ENCODE measurements at places on chromosomes 13 and 19.

GRCh38 chr19:53553156-53553555 is 15.2 kb downstream of the ZNF331 start:
- H3K4me3 ChIP-seq = peak overlapping the region; percentile 8
- peaks cover 9% of the 10 kb centered on the region for H3K4me1 ChIP-seq
- no peak for DNase-seq
- peak overlapping the region; percentile 93 for H3K27ac ChIP-seq

- peak overlapping the region; percentile 37 for H3K4me3 ChIP-seq
- peak overlapping the region; percentile 69 for H3K27ac ChIP-seq
- H3K27me3 ChIP-seq = no peaks in the 10 kb centered on the region
- H3K4me1 ChIP-seq = peaks cover 41% of the 10 kb centered on the region
- no peak for DNase-seq
- H3K36me3 ChIP-seq = no peaks in the 10 kb centered on the region
These were observed 1.2 kb upstream of the ARID3A start for GRCh38 chr19:924553-925086.

DNA sequence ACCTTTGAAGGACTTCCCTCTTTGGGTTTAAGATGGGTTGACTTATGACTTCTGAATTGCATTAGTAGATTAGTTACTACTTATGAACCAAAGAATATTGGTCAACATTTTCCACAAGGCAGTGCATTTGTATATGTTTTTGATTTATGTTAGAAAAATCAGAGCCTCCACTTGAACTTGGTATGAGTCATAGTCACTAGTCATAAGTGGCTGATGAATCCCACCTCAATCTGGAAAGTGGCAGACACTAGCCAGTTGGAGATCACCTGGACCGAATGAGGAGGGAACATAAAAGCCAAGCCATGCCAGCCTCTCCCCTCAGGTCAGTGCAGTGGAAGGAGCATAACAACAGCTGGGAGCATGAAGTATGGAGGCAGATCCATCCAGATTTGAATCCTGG is 39.3 kb upstream of the SPART start:
- no peak for DNase-seq
- no peaks in the 10 kb centered on the region for H3K4me1 ChIP-seq
- H3K27me3 ChIP-seq = no peaks in the 10 kb centered on the region
- no peak overlapping the region for H3K27ac ChIP-seq

DNA sequence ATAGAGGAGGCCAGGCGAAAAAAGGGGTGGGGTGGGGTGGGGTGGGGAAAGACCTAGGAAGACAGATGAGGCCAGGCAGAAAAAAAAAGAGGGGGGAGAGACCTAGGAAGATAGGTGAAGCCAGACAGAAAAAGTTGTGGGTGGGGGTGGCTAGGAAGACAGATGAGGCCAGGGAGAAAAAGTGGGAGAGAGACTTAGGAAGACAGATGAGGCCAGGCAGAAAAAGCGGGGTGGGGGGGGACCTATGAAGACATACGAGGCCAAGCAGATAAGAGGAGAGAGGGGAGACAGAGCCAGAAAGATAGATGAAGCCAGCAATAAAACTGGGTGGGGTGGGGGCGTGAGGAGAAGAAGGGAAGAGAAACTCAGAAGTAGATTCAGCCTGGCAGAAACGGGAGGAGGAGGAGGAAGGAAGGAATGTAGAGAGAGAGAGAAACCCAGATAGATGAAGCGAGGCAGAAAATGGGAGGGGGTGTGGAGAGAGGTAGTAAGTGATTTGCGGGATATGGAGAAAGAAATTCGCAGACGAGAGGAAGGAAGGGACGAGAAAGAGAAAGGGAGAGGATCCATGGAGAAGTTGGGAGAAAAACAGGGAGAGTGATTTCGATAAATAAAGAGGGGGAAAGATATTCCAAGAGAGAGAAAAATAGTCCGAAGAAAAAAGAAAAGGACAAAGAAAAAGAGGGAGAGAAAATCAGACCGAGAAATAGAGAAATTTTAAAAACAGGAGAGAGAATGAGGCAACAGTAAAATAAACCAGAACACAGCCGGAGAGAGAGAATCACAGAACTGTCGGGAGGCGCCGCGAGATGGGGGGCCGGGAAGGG is 12.2 kb upstream of the CACNG6 start:
- no peak overlapping the region for H3K4me3 ChIP-seq
- no peak overlapping the region for H3K27ac ChIP-seq
- H3K27me3 ChIP-seq = peaks cover 18% of the 10 kb centered on the region
- no peaks in the 10 kb centered on the region for H3K36me3 ChIP-seq

GRCh38 chr19:48194041-48194843 is 23.8 kb downstream of the ZSWIM9 start:
- no peak overlapping the region for H3K4me3 ChIP-seq
- H3K27me3 ChIP-seq = no peaks in the 10 kb centered on the region
- no peaks in the 10 kb centered on the region for H3K4me1 ChIP-seq
- no peak for DNase-seq
- no peaks in the 10 kb centered on the region for H3K36me3 ChIP-seq

GRCh38 chr13:31020996-31021395 is 88.5 kb downstream of the TEX26 start:
- no peak overlapping the region for H3K27ac ChIP-seq
- no peak for DNase-seq
- H3K4me1 ChIP-seq = no peaks in the 10 kb centered on the region
- H3K4me3 ChIP-seq = no peak overlapping the region
- peaks cover 5% of the 10 kb centered on the region for H3K27me3 ChIP-seq

GRCh38 chr19:13155472-13156359 is 5.5 kb downstream of the IER2 start:
- H3K4me1 ChIP-seq = peaks cover 59% of the 10 kb centered on the region
- DNase-seq = peak; percentile 85
- H3K36me3 ChIP-seq = no peaks in the 10 kb centered on the region

DNA sequence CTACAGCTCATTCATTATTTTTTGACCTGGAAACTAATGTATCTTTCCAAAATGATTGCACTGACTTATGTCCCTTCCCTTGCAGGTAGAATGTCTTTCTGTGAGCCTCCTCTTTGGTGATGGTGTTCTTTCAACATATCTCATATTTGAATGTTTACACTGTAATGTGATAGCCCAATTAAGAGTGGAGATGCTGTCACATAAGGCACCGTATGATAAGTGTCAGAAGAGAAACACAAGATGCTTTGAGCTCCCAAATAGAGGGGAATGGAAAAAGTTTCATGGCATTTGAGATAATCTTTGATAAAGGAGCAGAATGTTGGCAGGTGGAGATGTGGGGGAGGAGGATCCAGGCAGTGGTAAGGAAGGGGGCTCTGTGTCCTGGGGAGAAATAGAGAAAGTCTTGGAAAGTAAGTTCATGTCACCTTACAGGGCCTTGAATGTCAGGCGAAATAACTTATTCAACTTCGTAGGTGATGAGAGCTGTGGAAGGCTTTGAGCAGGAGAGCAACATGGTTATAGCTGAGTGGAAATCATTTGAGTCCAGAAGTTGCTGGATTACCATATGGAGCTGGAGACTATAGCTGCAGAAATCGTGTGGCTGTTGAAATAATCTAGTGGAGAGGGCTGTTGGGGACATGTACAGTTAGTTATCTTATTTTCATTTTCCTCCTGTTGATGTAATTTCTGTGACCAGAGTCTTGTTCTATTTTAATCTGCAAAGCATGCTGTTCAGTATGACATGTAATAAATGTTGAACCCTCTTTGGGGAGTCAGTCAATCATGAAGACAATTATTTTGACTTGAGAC is 10.3 kb upstream of the RNF113B start:
- no peak overlapping the region for H3K4me3 ChIP-seq
- DNase-seq = no peak
- H3K27ac ChIP-seq = no peak overlapping the region
- no peaks in the 10 kb centered on the region for H3K4me1 ChIP-seq

- DNase-seq = no peak
- H3K27ac ChIP-seq = no peak overlapping the region
- H3K36me3 ChIP-seq = peaks cover 33% of the 10 kb centered on the region
These were observed 7.8 kb downstream of the ZNF600 start for GRCh38 chr19:52778811-52779210.

DNA sequence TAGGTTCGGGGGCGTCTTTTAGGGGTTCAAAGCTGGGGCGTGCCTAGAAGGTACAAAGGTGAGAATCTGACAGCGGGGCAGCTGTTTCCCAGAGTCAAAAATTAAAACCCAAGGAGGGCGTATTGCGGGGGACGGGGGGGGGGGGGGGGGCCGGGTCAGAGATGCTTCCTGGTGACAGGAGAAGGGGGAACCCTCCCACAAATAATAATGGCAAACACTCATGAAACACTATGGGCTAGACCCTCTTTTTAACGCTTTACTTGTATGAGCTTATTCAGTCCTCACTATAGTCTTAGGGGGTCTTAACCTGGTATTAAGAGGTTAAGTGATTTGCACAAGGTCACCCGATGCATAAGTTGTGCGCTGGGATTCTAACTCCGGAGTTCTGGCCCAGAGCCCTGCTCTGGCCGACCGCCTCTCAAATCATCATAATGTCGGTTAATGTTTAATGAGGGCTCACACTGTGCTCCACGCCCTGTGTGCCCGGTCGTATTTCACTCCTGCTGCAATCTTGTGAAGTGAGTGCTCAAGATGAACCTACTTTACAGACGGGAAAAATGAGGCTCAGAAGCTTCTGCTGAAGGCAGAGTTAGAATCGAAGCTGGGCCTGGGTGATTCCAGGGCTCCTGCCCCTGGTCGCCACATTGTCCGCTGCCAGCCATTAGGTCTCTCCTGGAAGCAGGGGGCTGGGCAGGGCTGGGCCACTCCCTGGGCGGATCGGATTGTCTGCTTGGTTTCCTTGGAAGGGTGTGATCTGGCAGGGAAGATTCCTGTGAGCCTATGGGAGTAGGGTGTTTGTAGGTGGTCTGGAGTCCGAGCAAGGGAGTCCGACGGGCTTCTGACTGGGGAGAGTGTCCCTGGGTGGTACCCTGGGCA is 964 bp downstream of the PAK4 start:
- no peaks in the 10 kb centered on the region for H3K27me3 ChIP-seq
- peak; percentile 15 for DNase-seq
- H3K27ac ChIP-seq = peak overlapping the region; percentile 92
- H3K36me3 ChIP-seq = no peaks in the 10 kb centered on the region
- no peak overlapping the region for H3K4me3 ChIP-seq
- peaks cover 23% of the 10 kb centered on the region for H3K4me1 ChIP-seq

DNA sequence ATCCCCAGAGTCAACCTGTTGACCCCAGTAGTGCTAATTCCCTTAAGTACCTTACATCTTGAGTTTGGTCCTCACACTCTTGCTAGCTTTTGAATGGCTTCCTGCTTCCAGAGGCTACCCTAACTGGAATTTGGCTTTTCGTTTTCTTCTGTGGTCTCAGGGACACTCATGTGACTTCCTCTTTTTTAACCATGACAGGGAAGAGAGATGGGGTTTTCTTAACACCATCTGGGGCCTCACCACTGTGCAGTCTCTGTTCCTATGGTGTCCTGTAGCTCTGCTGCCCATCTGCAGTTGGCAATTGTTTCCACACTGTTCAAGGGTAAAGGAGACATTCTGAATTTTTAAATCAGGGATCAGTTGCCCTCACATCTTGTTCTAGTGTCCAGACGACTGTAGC is 66.7 kb downstream of the SLC10A2 start:
- H3K27me3 ChIP-seq = no peaks in the 10 kb centered on the region
- no peak overlapping the region for H3K4me3 ChIP-seq
- H3K4me1 ChIP-seq = no peaks in the 10 kb centered on the region

DNA sequence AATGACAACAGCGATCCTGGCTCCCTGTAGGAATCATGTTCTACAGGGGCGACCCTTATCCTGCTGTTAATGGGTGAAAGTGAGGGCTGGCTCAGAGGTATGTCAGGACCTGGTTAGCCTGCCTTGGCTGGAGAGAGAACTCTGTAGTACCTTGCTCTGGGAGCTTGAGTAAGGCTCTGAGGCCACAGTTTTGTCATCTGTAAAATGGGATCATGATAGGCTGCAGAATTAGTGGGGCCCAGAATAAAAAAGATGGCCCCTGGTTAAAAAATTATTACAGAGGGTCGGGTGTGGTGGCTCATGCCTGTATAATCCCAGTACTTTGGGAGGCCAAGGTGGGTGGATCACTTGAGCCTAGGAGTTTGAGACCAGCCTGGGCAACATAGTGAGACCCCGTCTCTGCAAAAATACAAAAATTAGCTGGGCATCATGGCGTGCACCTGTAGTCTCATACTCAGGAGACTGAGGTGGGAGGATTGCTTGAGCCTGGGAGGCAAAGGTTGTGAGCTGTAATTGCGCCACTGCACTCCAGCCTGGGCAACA is 10.5 kb upstream of the SAMD1 start:
- no peak for DNase-seq
- H3K27ac ChIP-seq = no peak overlapping the region
- peaks cover 41% of the 10 kb centered on the region for H3K36me3 ChIP-seq
- H3K4me1 ChIP-seq = no peaks in the 10 kb centered on the region

DNA sequence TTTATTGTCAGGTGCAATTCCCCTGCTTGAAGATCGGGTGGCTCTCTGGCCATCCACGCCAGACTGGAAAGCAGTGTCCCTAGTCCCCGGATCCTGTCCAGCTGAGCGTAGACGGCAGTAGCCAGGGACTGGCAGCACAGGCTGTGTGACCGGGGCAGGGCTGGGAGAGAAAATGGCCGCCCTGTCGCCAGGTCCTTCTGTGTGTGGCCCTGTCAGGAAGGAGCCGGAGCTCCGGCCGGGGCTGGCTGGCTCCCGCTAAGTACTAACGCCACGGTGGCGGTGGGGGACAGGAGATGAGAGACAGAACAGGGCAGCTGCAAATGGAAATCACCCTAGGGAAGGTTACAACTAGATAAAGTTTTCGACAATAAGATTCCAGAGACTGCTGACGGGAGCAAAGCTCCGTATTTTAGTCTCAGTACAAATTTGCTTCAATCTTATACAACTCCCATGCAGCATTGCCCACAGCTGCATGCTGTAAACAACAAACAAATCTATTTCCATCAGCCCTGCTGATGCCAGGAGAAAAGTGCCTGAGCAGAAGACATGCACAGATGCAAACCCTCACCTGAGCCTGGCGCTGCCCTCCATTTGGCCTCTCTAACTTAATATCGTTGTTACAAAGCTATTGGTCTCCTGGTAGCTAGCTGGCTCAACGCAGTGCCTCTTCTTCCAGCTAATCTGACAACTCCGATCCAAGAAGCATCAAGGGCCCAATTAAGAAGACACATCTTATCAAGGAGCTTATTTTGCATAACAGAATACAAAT is 253.0 kb downstream of the TSHZ3 start:
- no peaks in the 10 kb centered on the region for H3K4me1 ChIP-seq
- DNase-seq = no peak
- H3K36me3 ChIP-seq = no peaks in the 10 kb centered on the region
- H3K4me3 ChIP-seq = no peak overlapping the region

DNA sequence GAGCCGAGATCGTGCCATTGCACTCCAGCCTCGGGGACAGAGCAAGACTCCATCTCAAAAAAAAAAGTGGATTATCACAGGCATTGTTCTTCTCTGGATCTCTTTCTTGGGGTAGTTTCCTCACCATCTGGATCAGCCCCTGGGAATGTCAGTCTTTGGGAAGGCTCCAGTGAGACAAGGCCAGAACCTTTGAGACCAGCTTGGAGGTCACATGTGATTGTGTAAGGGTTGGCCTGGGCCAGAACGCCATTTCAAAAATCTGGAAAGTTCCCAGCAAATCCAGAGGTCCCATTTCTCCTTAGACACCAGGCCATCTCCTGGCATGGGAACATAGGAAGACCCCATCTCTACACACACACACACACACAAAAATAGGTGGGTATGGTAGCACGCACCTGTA is 14.2 kb upstream of the ANGPTL8 start:
- H3K4me3 ChIP-seq = no peak overlapping the region
- H3K36me3 ChIP-seq = no peaks in the 10 kb centered on the region
- DNase-seq = no peak
- H3K27ac ChIP-seq = no peak overlapping the region

All from CD4-positive, CD25-positive, alpha-beta regulatory T cell (primary cell).